WTC11 (cell line): ENCODE measurements at places on chromosomes 1 and 21.

DNA sequence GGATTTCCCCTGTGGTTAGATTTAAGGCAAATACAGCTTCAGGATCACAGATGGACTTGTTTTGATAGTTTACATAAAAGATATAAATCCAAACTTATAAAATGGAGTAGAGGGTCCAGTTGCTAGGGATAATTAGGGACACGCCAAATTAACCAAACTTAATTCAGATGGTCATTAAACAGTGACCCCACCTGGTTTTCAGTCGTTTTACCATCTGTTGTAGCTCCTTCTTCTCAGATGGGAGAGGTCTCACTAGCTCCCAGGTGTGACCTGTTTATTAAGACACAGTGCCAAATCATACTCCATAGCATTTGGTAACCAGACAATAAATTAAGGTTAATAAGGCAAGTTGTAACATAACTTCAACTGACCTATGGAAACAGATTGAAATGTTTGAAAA, 8.1 kb upstream of the GADD45A start:
- DNase-seq = no peak

DNA sequence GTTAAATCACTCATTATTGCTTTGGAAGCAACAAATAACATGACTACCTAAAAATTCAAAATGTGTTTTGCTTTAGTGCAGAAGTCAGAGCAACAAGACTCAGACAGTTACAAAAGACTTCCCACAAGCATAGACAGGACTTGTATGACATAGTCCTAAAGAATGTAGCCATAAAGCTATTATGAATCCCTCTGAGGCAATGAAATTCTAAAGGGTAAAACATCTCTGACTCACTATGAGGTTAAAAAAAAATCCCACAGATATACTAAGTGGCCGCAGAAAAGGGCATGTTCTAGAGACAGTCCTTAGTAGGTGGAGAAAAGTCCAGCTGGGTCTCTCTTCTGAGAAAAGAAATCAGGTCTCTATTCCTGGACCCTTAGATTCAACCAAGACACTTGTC, 4.9 kb downstream of the PRKAB2 start:
- no peak for DNase-seq

DNA sequence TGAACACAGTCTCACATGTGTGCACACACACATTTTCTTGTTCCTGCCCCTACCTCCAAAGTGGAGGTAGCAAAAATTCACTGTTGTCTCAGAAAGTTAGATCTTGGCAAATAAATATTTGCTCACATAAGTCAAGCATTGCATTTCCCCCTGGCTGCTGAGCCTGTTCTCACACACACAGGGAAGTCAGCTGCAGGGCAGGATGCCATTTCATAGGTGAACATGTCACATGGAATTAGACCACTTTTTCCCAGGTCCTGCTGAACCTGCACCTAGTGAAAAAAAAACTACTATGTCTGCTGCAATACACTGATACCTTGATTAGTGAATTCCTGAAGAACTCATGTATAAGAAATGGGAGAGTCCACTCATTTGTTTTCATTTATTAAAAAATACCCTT, 5.3 kb upstream of the CD55 start:
- DNase-seq = no peak

DNA sequence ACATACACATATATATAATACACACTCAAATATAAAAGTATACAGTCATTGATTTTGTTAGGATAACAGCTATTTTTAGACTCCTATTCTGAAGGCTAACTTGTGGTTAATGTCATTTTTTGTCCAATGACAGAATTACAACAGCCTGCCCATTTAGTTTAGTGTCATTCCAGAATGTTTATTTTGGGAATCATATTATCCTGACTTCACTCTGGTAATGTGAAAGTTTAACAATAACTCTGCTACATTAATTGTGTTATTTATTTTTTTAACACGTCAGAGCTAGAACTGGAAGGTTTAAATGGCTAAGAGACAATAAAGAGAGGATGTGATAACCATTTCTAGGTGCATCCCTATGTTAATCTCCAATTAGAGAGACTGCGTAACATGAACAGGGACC, 648.1 kb downstream of the USP25 start:
- DNase-seq = no peak

DNA sequence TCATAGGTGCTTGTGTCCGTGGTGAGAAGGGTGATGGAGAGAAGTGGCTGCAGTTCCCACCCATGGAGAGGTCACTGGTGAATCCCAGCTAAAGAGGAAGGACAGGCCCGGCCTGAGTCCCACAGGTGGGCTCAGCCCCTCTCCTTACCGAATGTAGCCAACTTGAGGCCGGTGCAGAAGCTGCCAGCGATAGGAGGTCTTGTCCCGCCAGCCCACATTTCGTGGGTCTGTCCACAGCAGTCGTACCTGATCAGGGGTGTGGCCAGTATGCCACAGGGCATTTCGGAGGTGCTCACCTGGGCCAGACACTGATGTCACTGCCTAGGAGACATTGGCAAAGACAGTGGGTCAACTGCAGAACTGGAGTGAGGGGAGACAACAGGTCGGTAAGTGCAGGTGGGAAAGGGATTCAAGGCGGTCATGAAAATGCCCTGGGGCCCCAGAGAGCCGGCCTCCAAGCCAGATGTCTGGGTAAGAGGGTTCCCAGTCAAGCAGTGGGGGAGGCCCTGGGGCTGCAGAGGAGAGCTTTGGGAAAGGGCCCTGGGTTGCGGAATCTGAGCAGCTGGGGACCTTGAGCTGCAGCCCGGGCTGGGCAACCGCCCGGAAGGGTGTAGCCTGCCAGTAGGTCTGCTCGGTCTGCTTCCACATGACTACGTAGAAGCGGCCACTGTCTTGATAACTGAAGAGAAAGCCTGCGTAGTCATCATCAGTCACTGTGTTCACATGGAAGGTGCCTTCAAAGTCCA, 10.6 kb downstream of the THBS3 start:
- no peak for DNase-seq

DNA sequence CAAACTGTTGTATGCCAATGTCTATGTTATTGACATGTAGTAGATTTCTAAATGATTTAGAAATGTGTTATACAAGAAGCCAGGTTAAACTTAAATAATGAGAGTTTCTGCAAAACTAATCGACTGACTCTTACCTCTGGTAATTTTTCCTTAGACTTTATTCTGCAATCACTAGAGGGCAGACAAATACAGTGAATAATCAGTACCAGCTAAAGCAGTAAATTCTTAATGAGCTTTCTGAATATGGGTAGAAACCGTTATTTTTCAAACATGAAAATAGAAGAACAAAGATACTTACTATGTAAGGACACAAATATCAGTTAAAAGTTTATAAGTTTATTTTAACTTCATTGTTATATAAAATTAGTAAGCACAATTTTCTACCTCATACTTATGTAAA, 97.9 kb upstream of the RGS1 start:
- no peak for DNase-seq

GRCh38 chr1:230879778-230880177, 11.5 kb upstream of the C1orf198 start:
- no peak for DNase-seq

DNA sequence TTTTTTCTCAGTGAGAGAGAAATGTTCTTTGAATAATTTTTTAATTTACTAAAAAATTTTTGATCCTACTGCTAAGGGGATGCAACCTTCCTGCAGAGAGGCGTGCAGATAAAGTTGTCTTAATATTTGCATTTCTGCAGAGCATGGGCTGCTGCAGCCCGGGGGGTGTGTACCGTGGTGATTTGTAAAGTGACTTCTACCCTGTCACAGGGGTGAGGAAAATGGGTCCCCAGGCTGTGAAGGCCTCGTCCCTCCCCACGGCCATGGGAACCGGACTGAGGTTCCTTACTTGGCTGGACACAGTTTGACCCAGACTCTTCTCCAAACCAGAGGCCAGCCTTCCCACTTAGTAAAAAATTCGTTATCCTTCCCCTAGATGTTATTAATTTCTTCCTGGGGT, 9.5 kb upstream of the C1orf174 start:
- no peak for DNase-seq

GRCh38 chr1:224894915-224895314, 34.6 kb upstream of the DNAH14 start:
- no peak for DNase-seq

DNA sequence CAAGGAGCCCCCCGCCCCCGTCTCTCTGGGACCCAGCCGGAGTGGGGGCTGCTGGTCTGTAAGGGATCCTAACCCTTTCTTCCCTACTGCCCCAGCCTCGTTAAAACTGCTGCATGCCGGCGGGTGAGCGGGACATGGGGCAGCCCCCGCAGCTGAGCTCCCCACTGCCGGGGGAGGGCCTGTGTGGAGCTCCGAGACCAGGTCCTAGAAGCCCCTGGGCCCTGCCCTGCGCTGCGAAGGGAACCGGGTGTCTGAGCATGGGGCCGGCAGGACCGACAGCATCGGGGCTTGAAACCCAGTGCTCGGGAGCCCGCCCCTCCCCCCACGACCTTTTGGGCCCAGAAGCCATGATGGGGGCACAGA, 9.2 kb upstream of the COL6A1 start:
- peak; percentile 39 for DNase-seq

DNA sequence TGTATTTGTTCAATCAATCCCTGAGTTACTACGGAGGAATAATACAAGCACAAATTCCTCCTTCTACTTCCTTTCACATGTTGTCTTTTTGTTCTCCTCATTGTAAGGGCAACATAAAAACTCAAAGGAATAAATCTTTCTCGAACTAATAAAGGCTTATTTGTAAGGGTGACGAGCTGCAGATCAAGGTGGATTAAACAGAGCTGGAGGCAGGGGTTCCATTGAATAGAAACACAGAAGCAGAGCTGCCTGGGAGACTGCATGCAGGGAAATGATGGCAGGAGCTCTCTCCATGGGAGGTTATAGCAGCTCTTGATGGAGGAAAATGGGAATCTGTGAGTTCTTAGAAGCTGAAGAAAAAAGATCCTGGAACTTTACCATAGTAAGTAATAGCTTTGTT, 160.2 kb downstream of the CYYR1 start:
- no peak for DNase-seq

- no peak for DNase-seq
Measured at GRCh38 chr1:244084763-244085162, 33.7 kb downstream of the ZBTB18 start.

DNA sequence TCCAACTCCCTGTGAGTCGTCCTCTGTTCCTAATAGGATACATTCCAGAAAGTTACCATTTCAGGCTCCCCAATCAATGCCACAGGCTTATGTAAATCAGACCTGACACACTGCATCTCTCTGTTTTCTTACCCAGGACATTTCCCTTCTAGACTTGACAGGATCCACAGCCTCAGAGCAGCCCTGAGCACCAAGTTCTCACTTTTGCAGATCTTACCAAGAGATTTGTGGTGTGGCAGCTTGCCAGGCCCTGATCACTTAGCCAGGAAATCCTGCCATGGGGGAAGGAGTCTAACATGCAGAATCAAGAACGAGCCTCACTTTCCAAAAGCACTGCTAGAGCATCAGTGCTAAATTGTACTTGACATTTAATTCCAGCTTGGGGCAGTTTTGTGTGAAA, 202.9 kb downstream of the TBX15 start:
- DNase-seq = no peak

DNA sequence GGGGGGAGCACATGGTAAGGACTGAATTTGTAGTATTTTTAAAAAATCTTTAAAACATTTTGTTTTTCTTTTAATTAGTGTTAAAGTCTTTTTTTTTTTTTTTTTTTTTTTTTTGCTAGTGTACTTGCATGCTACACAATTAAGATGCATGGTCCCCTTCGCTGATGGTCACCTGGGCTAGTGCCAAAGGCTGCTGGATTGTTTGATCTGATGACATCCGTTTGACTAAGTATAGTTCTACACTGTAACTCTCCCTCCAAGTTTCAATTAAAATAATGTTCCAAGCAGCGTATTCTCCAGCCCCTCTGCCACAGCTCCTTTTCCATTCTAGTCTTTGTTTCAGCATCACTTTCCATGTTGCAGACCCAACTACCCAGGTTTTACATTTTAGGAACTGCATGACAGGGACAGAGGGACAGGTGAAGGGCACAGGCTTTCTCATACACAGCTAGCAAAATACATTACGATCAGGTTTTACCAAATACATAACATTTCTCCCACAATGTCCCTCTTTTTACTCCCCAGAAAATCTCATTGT, 852 bp upstream of the RAVER2 start:
- DNase-seq = no peak

DNA sequence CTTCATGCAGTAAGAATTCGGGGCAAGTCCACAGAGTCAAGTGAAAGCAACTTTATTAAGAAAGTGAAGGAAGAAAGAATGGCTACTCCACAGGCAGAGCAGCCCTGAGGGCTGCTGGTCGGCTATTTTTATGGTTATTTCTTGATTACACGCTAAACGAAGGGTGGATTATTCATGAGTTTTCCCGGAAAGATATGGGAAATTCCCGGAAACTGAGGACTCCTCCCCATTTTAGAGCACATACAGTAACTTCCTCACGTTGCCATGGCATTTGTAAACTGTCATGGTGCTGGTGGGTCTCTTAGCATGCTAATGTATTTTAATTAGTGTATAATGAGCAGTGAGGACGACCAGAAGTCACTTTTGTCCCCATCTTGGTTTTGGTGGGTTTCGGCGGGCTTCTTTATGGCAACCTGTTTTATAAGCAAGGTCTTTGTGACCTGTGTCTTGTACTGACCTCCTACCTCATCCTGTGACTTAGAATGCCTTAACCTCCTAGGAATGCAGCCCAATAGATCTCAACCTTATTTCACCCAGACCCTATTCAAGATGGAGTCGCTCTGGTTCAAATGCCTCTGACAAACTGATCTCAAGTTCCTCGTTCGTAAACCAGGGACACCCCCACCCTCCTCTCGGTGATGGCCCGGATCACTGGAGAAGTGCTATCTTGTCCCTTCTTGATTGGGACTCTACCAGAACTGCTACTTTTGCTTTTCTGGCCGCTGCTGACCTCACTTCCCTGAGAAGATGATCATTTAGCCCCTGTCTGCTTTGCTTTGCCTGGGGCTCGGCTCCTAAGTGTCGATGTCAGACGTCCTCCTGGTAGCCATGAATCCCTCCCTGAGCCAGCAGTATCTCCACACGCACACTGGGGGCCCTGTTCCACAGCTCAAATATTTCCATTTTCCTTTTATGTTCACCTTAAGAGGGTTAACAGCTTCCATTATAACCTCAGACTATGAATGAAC, 48.8 kb downstream of the CLSTN1 start:
- no peak for DNase-seq

DNA sequence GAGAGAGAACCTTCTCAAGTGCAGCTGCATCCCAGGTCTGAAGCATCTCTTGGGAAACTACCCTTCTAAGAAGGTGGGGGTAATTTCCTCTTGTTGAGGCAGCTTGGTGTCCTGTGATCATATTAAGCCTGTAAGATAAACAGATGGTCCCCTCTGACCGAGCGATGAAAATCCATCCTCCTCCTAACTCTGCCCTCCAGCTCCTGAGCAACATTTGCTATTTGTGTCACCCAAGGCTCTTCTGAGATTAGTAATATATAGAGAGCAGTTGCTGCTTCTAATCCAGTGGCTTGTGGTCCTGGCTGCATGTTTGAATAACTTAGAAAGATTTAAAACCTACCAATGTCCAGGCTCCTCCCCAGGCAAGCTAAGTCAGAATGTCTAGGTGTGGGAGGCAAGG, 123.7 kb downstream of the DISC1 start:
- DNase-seq = no peak

- no peak for DNase-seq
Measured at GRCh38 chr1:40122855-40123254, 25.8 kb upstream of the PPT1 start.
